ENCODE measurements at places on chromosomes 4 and X.

DNA sequence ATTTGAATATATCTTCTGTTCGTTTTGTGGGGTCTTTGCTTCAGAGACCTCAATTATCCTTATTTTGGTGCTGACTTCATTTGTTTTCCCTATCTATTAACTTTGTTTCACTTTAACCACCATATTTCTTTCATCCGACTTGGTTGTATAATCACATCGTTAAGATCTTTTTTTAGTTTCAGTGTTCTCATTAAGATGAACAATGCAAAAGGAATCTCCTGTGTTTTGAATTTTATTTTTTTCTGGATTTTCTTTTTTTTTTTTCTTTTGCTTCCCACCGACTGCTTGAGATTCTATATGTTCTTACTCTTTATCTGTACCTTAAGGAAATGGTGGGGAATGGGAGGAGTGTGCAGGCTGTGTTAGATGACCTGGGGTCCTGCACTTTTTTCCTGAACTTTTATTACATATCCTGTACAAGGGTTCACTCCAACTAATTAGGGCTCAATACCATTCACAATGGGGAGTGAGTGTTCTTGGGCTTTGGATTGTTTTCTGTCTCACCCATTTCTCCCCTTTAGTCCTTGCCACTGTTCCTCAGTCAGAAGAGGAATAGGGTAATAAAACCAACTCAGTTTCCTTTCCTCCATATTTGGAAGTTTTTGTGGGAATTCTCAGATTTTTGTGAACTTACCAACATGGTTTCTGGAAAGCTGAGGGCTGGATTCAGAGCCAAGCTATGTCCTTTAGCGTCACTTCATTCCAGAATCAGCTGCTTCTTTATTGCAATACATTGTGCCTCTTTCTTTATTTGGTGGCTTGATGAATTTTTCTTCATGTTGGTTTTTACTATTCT, 43.2 kb upstream of the BMPR1B start:
- DNase-seq, result no peak

- no peak for DNase-seq
Observed at GRCh38 chrX:46957297-46957696, 45.1 kb downstream of the JADE3 start.

- DNase-seq, result no peak
Observed at GRCh38 chrX:11546917-11547316, 118.8 kb downstream of the ARHGAP6 start.

DNA sequence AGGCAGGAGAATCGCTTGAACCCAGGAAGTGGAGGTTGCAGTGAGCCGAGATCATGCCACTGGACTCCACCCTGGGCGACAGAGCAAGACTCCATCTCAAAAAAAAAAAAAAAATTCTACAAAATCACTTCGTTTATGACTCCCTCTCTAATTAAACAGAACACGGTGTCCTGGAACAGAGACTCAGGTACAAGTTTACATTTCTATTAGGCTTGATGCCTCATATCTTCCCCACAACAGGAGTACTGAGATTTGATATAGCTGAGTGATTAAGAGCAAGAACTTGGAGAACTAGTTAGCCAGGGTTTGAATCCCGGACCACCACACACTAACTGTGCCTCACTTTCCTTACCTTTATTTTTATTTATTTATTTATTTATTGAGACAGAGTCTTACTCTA, 42.2 kb upstream of the KLF3 start:
- DNase-seq, result no peak

GRCh38 chr4:186144198-186144945, 39.9 kb downstream of the FAM149A start:
- DNase-seq, result peak; percentile 51

GRCh38 chr4:92232566-92232965, 71.2 kb upstream of the GRID2 start:
- no peak for DNase-seq

DNA sequence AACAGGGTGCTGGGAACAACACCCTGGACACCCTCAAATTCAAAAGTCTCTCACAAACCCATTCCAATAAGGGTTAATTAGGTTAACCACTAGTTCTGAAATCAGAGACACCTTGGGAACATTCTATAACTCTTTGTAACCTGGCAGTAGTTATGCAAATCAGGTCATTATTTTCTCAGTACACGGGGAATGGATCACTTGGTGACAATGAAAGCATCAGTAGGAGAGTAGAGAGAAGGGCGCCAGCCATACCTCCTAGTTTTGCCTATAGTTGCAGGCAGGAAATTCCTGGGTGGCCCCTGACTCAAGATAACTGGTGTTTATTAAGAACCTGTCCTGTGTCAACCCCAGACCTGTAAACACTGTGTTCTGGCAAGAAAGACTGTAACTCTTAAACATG, 2.5 kb downstream of the CCDC110 start:
- no peak for DNase-seq

- DNase-seq, result no peak
Observed at GRCh38 chr4:185987961-185988627, 80.9 kb upstream of the TLR3 start.

DNA sequence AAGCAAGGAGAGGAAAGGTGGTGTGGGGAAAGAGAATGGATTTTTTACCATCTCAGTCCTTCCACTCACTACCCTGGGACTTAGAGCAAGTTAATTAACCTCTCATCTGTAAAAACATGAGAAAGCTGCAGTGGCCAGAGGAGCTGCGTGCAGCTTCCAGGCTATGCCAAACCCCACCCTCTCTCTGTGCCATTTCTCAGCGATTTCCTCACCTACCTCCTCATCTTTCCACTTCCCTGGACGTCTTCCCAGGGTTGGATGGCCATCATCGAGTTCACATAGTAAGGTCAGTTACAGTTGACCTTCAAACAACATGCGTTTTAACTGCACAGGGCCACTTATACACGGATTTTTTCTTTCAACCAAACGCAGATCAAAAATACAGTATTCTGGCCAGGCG, 64.3 kb downstream of the SMIM20 start:
- no peak for DNase-seq

DNA sequence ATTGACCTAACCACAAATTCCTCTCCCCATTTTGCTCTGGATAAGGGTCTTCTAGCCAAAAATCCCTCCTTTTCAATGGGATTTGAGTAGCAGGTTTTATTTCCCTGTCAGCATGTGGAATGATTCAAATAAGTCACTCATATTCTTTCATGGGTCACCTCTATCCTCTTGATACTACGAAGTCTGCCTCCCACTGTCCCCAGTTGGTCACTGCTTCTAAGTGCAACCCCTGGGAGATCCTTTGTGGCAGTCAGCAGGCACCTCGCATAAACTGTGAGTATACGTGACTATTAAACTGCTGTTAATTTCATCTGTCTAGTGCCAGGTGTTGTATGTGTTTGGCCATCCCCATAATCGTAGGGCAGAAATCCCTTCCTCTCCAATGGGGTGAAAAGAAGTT, 1667.9 kb upstream of the PCDH7 start:
- no peak for DNase-seq

DNA sequence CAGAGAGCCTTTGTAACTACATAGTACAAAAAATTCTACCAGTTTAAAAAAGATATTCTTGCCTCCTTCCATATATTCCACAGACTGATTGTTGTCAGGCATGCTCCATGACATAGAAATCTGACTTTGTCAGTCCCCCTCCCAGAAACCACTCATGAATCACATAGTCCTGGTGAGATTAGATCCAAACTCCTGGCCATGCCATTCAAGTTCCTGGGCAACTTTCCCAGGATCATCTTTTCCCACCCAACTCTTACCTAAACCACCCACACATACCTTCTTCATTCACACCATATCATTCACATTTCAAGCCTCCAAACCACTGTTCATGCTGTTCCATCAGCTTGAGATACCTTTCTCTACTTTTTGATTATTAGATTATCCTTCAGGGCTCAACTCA, 46.4 kb downstream of the SLC16A2 start:
- DNase-seq, result no peak

DNA sequence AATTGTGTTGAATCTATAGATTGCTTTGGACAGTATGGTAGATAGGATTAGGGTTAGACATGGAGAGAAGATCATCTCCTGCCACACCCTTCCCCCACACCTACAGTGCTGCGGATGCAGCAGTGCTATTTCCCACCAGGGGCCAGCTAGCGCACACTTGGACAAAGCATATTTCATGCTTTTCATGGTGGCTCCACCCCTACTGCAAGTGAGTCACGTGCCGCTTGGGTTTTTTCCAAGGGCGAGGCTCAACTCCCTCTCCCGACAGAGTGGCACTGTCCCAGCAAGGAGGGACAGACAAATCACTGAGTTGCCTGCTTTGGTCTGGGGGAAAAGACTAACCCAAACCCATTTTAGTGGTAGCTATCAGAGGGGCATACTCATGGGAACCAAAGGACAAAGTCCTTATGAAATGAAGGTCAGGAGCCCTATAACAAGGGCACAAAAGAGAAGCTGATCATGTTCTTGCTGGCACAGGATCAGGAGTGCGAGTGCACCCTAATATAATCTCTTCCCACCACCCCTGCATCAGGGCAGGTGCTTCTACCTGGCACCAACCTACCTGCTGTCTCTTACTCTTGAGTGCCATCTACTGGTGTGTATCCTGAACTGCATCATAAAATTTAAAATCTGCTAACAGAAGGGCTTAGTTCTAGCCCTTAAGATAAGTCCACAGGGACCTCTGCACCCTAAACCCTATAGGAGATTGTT, 55.1 kb upstream of the PGAM4 start:
- DNase-seq, result peak; percentile 34

GRCh38 chrX:17758382-17758781, 21.1 kb downstream of the SCML1 start:
- DNase-seq, result no peak

- no peak for DNase-seq
Observed at GRCh38 chr4:165609653-165610052, 230.8 kb downstream of the CPE start.

GRCh38 chr4:150561143-150561737, 20.7 kb upstream of the MAB21L2 start:
- DNase-seq, result no peak

GRCh38 chrX:46574774-46575381, 1.3 kb downstream of the CHST7 start:
- DNase-seq, result peak; percentile 45

DNA sequence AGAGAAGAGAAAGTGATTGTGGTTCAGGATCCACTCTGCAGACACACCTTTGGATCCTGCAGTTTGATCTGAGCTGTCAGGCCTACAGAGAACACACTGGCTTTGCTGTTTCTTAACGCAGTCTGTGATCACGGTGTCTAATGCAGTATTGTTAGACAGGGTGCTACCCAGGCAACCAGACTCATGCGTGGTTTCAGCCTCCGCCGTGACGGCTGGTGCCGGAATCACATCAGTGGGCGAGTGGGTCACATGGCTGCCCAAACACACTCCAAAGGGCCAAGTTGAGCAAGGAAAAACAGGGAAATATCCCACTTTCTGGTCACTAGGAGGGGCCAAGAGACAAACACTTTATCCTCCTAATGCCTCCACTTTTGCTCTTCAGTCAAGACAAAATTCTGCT, 27.5 kb downstream of the CCDC149 start:
- no peak for DNase-seq

DNA sequence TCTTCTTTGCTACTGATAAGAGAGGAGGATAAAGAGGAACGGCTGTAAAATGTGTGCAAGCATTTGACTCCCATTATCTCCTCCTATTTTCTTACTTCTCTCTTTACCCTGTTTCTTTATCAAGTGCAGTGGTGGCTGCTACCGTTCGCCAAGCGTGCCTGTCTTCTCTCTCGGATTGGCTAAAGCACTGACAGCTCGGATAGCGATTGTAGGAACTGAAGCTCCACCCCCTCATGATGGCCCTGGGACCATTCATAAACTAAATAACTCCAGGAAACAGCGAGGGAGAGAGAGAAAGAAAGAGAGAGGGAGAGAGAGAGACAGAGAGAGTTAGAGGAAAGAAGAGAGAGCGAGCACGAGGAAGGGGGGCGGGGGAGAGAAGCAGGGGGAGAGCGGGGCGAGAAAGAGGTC, 305 bp upstream of the MAB21L2 start:
- no peak for DNase-seq

GRCh38 chr4:179605196-179605595, 2163.0 kb upstream of the AGA start:
- no peak for DNase-seq

- DNase-seq, result no peak
Observed at GRCh38 chr4:125115941-125116340, 198.8 kb upstream of the FAT4 start.

DNA sequence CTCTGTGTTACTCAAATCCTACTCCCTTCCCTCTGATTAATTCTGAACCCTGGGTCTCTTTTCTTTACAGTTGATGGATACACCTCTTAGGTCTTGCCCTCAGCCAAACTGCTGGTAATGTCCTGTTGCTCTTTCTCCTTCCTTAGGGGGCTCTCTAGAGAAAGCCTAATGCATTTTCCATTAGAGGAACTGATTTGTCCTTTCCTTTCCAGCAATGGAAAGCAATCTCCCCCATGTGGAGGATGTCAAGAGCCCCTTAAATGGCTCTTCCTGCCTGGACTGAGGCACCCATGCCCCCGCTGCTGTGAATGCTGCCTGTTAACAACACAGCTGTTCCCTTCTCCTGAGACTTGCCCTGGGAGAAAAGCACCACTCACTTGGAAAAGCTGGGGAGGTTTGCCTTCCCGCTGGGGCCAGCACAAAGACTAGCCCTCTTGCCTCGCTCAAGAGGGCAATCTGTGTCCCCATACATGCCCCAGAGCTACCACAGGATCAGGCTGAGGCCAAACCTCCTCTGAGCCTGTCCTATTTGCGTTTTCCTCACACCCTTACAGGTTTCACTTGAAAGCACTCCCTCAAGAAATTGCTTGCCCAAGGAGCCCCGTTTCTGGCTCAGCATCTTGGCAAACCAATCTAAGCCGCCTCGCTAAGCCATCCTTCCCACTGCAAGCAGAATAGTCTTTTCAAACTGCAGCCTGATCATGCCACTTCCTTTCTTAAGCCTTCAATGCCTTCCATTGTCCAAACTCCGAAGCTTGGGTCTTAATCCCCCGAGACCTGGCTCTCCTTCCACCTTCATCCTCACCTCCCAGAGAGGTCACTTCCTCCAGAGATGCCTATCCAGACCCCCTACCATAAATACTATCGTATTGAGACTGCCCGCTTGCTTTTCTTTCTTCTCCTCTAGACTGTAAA, 23.2 kb upstream of the SMIM20 start:
- DNase-seq, result no peak

DNA sequence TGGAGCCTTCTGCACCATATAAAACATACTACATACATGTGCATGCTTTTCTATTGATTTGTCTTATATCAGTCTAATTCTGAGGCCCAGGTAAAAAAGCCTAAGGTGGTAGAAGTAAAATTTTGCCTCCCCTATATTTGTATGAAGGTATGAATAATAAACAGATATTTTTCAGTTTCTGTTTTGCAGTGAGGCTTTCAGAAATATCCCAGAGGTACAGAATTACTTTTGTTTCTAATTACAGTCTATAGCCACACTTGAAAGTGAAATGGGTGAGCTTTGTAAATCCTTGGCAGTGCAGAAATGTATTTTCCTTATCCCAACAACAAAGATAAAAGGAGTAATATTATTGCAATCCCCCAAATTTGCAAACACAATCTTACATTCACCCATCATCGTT, 59.5 kb downstream of the DDX60 start:
- DNase-seq, result no peak

- no peak for DNase-seq
Observed at GRCh38 chr4:151331276-151332042, 6.1 kb upstream of the SH3D19 start.

- DNase-seq, result no peak
Observed at GRCh38 chr4:178937130-178937529, 1494.9 kb upstream of the AGA start.

GRCh38 chrX:33133320-33133719, 78.0 kb downstream of the DMD start:
- no peak for DNase-seq

- no peak for DNase-seq
Observed at GRCh38 chr4:79528241-79528706, 120.2 kb upstream of the GK2 start.

GRCh38 chr4:153014460-153014859, 78.3 kb downstream of the FHDC1 start:
- no peak for DNase-seq

GRCh38 chr4:11368701-11369115, 60.0 kb downstream of the HS3ST1 start:
- no peak for DNase-seq

Data from GM20000 (cell line).